CD14-positive monocyte (primary cell): ENCODE measurements at places on chromosomes 2 and 18.

DNA sequence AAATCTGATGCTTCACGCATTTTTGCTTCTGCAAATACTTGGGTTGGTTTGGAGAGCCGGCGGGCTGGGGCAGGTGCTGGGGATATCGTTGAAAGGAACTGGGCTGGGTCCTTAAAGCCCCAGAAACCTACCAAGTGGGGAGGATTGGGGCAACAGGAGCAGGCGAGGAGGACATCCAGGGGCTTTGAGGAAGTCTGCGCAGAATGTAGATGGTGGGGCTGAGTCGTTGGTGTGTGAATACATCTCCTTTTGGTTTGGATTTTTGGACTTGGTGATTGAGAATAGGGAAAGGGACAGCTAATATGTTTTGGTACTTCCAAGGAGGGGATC lies 1.1 kb downstream of the DCC start:
- DNase-seq: no peak

DNA sequence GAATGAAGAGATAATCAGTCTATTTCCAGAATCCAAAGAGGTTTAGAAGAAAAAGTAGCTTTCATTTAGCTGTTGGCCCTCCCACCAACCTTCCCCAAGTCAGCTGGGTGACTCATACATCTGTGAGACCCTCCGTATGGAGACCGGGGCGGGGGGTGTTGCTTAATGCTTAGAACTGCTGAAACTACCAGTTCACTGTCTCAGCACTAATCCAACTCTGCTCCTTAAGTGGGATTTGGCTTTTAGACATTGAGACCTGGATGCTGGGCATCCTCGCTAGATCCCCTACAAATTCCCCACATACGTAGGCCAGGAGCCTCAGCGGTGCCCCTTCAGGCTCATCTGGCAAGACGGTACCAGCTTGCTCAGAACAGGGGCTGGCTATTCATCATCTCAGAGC lies at the start of gene SAG:
SAG (plus strand) TSS at position 252 of the 400 bp plus-strand sequence. CDS start 1,374 bp downstream, outside the sequence.
- no peak for DNase-seq

GRCh38 chr2:70777450-70777849 lies 9.4 kb upstream of the ADD2 start:
- DNase-seq: no peak

- DNase-seq: peak; percentile 47
Measured at GRCh38 chr2:85579266-85579935, 2.0 kb downstream of the VAMP8 start.

DNA sequence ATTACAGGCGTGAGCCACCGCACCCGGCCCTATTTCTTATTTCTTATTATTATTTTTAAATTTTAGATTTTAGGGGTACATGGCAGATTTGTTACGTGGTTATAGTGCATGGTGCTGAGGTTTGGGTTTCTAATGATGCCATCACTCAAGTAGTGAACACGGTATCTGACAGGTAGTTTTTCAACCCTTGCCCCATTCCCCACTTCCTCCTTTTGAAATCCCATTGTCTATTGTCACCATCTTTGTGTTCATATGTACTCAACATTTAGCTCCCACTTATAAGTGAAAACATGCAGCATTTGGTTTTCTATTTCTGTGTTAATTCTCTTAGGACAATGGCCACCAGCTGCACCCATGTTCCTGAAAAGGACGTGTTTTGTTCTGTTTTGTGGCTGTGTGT lies 39.5 kb downstream of the TGIF1 start:
- no peak for DNase-seq

GRCh38 chr2:136104977-136105376 lies 13.0 kb downstream of the CXCR4 start:
- DNase-seq: no peak

DNA sequence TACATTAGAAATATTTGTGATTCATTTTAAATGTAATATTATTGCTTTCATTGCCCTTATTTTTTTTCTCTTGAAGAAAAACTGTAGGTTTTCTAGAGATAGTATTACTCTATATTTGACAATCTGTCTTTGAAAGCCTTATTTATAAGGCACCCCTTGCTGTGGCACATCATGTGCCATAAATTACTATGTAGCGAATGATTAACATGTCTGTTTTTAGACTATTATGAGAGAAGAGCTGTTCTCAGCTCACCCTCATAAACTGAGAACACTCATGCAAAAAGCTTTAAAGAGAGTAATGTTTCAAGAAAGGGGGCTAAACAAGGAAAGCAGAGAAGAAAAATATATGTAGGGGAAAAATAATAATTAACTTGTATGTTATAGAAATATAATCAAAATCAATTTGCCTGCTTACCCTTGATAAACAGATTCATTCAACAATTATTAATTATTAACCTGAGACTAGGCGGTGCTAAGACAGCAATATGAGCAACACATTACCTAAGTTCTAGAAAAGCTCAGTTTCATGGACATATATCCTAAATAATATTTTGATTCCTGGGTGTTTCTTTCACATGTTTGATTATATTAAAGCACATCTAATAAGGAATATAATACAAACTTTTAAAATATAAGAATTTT lies 69.0 kb downstream of the RAB3GAP1 start:
- no peak for DNase-seq
